ENCODE measurements at places on chromosomes 13 and 19.

- DNase-seq, result no peak
Measured at GRCh38 chr13:39373145-39373544, 229.8 kb downstream of the LHFPL6 start.

- DNase-seq, result peak; percentile 70
Measured at GRCh38 chr19:39563408-39563807, 23.4 kb upstream of the EID2 start.

DNA sequence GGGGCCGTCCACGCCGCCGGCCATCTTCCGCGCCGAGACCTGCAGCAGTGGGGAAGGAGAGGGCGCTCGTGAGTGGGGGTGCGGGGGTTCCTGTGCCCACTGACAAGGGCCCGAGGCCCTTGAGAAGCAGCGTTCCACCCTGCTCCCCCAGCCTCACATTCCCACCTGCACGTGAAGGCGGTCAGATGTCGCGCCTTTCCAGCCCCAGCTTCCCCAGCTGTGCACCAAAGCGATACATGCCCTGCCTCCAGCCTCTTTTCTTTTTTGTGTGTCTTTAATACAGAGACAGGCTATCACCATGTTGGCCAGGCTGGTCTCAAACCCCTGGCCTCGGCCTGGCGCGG lies 11.5 kb downstream of the ZBTB7A start:
- no peak for DNase-seq

DNA sequence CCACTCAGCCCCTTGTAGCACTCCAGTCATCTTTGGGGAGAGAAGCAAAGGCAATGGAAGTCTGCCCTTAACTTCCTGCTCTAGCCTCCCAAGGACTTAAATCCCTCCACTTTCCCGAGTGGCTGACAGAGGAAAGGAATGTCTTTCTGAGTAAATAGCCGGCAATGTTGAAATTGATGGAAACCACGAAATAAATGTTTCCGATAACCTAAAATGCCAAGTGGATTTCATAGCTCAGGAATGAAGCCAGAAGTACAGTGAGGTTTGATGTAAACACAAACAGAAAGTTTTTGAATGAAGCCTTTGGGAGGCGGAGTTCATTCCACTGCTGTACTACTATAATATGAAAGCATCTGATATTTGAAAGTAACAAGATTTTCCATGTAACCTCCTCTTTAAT lies 14.0 kb upstream of the TBC1D4 start:
- peak; percentile 96 for DNase-seq

DNA sequence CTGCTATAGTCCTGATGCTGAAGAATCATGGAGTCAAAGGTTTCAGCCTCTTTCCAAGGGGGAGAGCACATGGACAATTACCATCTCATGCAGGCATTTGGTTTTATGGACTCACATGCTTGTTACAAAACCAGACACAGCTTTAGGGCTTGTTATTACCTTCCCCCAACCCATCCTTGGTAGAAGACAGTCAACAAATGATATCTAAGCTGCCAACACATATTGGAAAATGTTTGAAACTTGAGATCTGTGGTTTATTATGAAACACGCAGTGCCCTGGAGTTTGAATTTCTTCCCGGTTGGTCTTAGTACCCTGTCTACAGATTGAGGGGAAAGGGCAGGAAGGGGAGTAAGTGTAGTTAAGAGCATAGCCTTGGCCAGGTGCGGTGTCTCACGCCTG lies 12.5 kb upstream of the CYP2A6 start:
- DNase-seq, result no peak

GRCh38 chr19:42325896-42326771 lies 699 bp downstream of the MEGF8 start:
- no peak for DNase-seq

DNA sequence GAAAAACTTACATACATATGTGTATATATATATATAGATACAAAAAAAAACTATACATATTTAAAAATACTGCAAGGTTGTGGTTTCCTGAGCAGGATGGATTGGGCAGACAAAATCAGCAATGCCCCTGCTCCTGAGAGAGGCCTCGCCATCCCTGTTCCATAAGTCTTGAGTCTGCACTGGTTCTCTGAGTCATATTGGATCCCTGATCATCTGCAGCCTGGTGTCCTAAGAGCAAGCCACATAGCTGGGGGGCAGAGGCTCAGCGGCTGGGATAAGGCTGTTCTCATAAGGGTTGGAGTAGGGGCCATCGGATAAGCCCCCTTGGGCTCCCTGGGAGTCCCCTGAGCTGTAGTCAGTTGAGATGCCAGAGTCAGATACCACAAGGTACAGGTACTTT lies 3.3 kb downstream of the SWSAP1 start:
- no peak for DNase-seq

GRCh38 chr13:91586609-91587008 lies 188.2 kb downstream of the GPC5 start:
- no peak for DNase-seq

- no peak for DNase-seq
Measured at GRCh38 chr13:91135968-91136367, 211.5 kb upstream of the MIR17HG start.

DNA sequence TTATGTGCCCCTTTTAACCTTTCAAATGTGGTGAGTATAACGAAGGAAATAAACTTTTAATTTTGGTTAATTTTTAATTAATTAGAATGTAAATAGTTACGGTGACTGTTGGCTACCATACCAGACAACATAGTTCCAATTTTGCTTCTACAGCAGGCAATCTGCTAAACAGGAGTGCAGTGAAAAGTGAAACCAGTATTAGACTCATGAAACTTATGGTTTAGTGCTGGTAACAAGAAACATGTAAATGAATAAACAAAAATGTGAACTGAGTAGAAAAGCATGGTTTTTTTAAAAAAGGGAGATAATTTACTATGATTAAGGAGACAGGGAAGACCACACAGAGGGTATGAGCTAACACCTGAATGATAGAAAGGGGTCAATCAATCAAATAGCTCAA lies 478.4 kb downstream of the PCDH9 start:
- no peak for DNase-seq

DNA sequence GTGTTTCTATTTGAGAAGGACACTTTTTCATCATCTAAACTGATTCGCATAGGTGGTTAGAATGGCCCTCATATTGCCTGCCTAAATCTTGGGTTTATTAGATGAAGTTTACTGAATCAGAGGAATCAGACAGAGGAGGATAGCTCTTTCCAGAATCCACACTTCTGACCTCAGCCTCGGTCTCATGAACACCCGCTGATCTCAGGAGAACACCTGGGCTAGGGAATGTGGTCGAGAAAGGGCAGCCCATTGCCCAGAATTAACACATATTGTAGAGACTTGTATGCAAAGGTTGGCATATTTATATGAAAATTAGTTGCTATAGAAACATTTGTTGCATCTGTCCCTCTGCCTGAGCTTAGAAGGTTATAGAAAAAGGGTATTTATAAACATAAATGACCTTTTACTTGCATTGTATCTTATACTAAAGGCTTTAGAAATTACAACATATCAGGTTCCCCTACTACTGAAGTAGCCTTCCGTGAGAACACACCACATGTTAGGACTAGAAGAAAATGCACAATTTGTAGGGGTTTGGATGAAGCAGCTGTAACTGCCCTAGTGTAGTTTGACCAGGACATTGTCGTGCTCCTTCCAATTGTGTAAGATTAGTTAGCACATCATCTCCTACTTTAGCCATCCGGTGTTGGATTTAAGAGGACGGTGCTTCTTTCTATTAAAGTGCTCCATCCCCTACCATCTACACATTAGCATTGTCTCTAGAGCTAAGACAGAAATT lies 103.8 kb downstream of the TNFRSF19 start:
- DNase-seq, result peak; percentile 68

DNA sequence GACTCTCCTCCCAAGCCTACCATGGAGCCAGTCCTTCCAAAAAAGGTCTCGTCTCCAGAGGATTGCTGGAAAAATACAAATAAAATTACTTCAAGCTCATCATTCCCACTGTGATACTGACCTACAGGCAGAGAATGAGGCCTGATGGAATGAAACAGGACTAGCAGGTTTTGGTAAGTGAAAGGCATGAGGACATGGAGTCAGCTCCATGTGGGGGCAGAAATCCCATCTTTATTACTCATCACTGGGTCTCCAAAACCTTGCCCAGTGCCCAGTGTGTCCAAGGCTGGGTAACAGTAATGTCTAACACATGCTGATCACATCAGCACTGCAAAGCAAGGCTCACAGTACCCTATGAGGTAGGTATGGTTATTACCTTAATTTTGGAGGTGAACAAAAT lies 235.4 kb downstream of the DNAJC15 start:
- DNase-seq, result no peak

DNA sequence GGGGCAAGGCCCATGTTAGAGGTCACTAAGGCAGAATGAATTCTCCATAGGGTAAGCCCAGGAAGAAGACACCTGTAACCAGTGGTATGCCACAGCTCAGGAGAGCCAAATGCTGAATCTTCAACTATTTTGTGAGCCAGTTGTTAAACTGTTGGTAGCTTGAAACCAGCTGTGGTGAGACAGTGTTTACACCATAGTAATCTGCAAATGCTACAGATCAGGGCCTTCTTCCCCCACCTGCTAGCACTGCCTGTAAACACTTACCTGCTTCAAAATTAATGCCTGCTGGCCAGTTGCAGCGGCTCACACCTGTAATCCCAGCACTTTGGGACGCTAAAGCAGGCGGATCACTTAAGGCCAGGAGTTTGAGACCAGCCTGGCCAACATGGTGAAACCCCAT lies 12.1 kb downstream of the FBXL12 start:
- no peak for DNase-seq

DNA sequence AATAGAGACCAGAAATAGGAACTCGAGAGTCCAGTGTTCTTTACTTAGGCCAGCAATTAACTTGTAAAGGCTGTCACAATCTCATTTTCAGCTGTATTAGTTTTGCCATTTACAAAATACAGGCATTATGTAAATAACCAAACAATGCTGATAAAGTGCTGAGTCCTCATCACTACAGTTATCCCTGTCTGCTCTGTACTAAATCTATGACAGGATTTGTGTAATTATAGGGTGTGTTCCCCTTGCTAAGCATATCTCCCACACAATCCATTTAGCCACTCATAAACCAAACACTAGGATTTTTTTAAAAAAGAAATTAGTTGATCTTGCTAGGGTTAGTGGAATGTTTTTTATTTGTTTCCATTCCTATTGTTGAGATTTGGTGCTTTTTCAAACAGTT lies 23.2 kb downstream of the PDX1 start:
- no peak for DNase-seq

- DNase-seq, result no peak
Measured at GRCh38 chr13:113923376-113924063, 50.4 kb downstream of the C13orf46 start.

GRCh38 chr13:110812869-110813645 lies 99.6 kb downstream of the ING1 start:
- DNase-seq, result no peak

DNA sequence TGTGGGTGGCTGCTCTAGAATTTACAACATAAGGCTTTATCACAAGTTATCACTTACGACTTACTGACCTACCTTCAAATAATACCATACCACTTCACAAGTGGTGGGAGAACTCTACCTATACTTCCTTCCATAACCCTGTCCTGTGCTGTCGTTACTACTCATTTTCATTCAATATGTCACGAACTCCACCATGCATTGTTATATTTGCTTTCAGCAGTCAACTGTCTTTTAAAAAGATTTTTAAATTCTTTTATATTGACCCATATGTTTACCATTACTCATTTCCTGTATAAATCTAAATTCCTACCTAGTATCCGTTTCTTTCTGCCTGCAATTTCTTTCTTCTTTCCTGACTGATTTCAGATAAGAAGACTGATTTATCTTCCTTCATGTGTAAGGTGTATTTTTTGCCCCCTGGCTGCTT lies 200.0 kb downstream of the KLF12 start:
- peak; percentile 53 for DNase-seq

- no peak for DNase-seq
Measured at GRCh38 chr13:23025864-23026608, 154.7 kb upstream of the SGCG start.

GRCh38 chr13:46553521-46553885 lies 533 bp downstream of the LRCH1 start:
- DNase-seq, result no peak

DNA sequence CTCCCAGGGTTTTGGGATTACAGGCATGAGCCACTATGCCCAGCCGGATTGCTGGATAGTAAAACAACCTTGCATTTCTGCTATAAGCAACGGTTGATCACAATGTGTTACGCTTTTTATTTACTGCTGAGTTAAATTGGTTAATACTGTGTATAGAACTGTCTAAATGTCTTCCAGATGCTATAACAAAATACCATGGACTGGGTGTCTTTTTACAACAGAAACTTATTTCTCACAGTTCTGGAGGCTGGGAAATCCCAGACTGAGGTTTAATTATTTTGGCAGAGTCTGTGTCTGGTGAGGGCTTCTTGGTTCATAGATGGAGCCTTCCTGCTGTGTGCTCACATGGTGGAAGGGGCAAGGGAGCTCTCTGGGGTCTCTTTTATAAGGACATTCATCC lies 65.5 kb downstream of the ING1 start:
- DNase-seq, result no peak

- DNase-seq, result no peak
Measured at GRCh38 chr13:27917121-27917947, 2.5 kb upstream of the PDX1 start.

- DNase-seq, result no peak
Measured at GRCh38 chr13:29525757-29526156, 69.7 kb downstream of the SLC7A1 start.

DNA sequence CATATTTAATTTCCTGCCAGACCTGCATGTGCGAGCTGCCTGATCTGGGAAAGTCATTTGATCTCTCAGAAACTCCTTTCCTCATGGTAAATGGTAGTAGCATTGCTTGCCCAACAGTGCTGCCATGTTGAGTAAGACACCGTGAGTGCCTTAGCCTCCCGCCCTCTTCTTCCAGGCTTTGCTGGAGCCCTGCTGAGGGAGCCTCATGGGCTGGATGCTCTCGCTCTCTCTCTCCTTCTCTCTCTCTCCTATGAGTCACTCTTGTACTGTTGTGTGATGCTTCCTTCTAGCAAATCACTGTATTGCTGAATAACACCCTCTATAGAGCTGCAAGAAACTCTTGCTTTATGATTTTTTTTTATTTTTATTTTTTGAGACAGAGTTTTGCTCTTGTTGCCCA lies 365.5 kb downstream of the UQCRFS1 start:
- no peak for DNase-seq

GRCh38 chr13:37918751-37919150 lies 49.2 kb upstream of the TRPC4 start:
- DNase-seq, result no peak

GRCh38 chr13:48813518-48813917 lies 159.8 kb downstream of the CYSLTR2 start:
- DNase-seq, result no peak

- no peak for DNase-seq
Measured at GRCh38 chr13:56352901-56353300, 787.8 kb upstream of the PRR20A start.

All from fibroblast of lung (primary cell).